ENCODE measurements at places on chromosomes 7 and 10. TPM values are rescaled to one million over a fixed set of nuclear protein-coding genes. Genes with fewer than 3 reads are reported as not detected.

Gene PNLIPRP3
- not detected for total RNA-seq

Gene HOXA10
- total RNA-seq: 0.28 TPM

Gene KNDC1
- total RNA-seq: 0.56 TPM

Gene GNG11
- 6.1 TPM for total RNA-seq

Gene CCL24
- not detected for total RNA-seq

Gene BLNK
- total RNA-seq: not detected

All from IMR-90 (cell line).